ENCODE measurements at places on chromosomes 7 and 10. TPM values are rescaled to one million over a fixed set of nuclear protein-coding genes. Genes with fewer than 3 reads are reported as not detected.

Gene ETV1
- polyA plus RNA-seq = 14.9 TPM

Gene MMP21
- 0.07 TPM for polyA plus RNA-seq

DNA sequence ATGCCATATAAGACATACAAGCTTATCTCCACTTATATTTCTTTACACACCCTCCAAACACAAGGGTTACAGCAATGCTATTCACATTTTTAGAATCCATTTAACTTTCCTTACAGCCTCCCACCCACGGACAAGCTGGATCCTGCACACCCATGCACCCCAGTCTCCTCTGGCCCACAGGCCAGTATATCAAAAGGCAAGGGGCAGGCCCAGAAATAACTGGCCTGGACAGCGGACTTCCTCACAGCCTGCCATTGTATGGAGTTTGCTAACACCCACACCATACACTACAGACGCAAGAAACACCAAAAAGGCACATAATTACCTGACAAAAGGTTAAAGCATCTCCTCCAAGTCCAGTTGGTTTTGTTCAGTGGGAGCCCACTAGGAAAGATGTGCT is 12.0 kb downstream of the HOXA4 start:
- DNase-seq = no peak

- no peak for DNase-seq
These were observed 674 bp upstream of the OSBPL3 start for GRCh38 chr7:24980534-24981170.

DNA sequence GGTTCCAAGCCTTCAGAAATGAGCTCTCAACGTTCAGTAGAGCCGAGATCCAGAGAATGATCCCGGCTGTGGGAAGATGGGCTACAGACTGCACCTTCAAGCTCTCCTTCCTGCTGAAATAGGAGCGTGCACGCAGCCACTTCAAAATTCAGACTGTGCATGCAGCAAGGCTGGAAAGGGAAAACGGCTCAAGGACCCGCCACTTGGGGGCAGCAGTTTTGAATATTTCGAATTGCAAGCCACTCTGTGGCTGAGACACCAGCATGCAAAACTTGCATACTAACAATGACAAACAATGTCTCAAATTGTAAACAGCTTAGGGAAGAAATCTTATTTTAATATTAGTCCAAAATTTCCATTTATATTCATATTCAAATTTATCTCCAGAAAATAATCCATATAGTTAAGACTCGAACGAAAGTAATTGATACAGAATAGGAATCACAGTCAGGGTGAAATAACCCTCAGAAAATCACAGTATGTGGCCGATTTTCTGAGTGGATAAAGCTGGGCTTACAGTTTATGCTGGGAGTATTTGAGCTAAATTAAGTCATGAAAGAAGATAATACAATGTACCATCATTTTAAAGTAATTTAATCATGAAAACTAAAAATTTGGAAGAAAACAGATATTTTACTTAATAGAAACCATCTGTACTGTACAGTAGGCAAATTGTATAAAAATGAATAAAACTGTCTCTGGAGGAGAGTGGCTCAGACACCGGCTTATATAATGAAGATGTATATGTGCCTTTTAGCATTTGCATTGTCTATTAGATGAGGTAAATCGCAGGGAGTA is 137.9 kb upstream of the MKI67 start:
- no peak for DNase-seq

DNA sequence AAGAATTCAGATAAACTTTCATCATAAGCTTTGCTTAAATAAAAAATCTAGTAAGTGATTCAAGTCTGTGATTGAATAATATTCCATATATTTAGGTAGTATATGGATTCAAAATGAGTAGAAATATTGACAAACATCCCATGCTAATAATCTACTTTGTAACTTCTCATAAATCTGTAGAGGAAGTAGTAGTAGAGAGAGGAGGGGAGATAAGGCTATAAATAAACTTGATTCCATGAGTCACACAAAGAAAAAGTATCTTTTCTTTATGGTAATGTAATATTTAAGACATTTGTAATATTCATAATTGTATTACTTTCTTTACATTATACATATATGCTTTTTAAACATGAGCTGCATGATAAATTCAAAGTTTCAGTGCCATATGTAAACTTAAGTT is 25.6 kb upstream of the CD36 start:
- DNase-seq = no peak

GRCh38 chr10:12194752-12195271 is 879 bp downstream of the NUDT5 start:
- DNase-seq = no peak
